ENCODE measurements at places on chromosomes 7 and 10.

DNA sequence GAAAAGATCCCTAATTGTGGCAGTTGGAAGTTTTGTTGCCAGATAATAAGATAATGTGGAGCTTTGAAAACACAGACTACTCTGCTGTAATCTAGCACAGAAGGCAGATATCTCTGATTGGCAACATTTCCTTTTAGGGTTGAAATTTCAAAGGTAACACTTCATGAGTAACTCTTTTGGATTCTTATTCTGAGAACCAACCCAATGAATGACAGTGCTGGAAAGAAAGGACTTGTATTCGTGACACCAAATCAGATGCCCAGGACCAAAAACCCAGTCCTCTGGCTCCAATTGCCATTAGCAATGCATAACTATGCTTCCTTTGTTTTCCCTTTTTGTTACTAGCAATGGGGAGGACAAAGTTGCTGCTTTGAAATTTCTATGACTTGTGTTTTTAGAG lies 41.0 kb upstream of the ELMO1 start:
- DNase-seq = no peak

DNA sequence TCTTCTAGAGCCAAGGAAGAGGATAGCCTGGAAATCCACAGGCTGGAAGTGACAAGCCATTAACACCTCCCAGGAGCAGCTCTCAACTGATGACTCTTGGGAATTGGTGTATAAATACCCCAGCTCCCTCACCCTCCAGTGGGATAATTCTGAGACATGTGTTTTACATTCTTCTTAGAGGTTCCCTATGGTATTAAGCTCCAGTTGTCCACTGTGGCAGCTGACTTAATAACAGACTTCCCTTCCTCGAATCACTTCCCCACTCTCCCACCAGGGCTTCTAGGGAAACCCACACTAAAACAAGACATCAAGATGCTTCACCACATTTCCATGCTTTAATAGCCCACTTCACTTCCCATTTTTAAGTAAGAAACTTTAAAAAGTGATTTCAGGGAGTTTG lies 47.2 kb downstream of the FAM107B start:
- DNase-seq = no peak

DNA sequence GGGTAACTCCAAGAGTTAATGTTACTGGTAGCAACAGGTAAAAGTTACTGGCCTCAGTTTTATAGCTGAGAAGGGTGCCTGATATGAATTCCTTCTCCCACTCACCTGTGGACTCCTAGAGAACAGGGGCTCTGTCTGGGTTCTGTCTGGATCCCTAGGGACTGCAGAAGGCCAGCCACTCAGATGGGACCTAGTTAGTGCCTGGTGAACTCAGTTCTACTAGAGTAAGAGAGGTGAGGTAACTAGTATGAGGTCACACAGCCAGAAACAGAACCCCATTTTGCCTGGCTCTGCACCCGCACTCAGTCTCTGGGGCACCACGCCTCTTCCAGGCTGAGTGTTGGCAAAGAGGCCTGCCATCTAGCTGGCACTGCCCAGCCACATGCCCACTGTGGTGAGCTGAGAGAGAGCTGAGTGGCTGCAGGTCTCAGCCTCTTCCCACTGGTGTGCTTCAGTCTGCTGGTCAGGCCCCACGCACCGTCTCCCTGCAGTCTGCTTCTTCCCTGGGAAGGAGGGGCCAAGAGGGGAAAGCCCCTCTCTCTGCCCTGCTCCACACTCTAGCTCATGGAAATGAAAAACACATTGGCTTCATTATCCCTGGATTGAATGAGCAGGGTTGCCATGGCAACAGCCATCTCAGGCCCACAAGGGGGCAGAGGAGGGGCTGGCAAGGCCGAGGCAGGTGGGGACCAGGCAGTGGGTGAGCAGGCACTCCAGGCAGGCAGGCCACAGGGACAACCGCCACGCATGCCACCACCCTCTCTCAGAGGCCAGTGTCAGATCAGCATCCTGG lies 110.6 kb downstream of the ZMIZ1 start:
- no peak for DNase-seq

DNA sequence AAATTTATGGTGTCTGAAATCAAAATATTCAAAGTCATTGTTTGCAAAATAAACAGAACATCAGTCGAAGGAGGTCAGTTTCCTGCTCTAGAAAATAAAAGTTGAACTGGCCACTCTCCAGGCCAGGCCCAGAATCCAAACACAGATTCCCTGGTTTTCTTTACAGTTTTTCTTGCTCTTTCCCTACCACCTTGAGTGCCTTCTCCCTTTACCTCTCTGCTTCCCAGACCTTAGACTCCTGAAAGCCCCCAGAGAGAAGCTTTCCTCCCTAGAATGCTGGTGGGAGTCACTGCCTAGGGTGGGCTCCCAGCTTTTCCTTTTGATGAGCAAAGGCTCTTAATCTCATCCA lies 6.1 kb downstream of the DNTT start:
- no peak for DNase-seq

DNA sequence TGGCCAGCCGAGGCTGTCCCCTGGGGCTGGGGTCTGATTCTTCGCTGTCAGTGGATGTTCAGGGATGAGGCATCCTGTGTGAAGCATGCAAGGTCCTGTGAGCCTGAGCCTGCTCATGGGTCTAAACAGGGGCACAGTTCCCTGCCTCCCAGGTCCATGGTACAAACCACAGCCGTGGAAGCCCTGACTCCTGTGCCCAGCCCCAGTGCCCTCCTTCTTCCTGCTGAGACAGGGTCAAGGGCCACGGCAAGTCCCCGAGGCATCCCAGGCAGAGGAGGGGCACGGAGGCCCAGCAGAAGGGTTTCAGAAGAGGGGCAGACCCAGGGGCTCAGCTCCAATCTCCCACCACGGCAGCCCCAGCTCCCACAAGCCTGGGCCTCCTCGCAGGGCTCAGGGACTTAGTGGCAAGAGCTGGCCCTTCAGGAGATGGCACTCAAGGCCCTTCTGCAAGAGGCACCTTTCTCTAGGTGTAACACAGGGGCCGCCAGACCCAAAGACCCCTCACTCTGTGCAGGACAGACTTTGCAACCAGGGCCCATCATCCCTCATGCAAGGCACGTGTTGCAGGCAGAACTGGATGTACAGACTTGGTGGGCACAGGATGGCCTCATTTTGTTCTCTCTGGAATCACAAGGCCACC lies 248.8 kb downstream of the TCERG1L start:
- no peak for DNase-seq

GRCh38 chr10:5595591-5595990 lies 70.8 kb downstream of the ASB13 start:
- no peak for DNase-seq

Measured in activated T-cell treated with anti-CD3 and anti-CD28 coated beads, Interleukin-2, amount 50 U/mL, for 4 hours (primary cell).